ENCODE measurements at places on chromosomes 7 and 10.

DNA sequence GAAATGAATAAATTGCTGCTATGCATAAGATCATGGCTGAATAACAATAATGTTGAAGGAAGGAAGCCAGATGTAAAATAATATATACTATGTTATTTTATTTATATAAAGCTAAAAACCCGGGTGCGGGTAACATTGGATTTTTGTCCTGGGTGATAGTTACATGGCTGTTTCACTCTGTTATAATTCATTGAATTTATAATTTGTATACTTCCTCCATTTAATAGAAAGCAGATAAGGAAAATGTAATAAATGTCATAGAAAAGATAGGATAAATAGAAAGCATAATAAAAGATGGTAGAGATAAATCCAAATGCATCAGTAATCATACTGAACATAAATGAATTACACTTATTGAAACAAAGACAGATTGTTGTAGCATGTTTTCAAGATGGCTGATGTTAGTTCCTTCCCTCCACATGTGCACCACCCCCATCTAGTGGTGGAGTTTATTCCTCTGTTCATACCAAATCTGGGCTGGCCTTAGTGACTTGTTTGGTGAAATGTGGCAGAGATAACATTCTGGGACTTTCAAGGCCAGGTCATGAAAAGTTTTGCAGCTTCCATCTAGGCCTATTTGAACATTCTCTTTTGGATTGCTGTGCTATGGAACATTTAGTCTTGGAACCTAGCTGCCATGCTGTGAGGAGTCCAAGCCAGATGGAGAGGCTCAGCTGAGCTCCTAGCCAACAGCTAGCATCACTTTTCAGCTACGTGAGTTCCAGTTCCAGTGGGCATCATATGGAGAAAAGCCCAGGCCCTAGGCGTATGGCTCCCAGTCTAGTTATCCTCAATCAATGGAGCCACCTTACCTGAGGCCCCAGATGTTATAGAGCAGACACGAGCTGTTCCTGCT is 46.9 kb downstream of the AHCYL2 start:
- DNase-seq = no peak

DNA sequence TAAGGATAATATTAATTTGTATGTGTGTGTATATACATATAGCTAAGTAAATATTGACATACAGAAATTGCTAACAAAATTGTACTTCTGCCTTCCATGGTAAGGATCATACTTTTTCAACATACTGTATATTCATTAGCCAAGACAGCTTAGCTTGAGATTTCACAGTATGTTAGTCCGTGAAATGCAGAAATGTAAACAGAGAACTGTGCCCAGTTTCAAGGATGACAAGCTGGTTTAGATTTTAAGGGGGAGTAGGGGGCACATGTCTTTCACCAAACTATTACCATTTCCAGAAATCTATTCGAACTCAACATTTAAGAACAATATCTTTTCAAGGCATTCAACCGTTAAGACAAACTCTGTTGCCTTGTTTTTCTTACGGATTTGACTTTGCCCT is 182.2 kb downstream of the SORCS1 start:
- DNase-seq = no peak

GRCh38 chr7:15234431-15234830 is 327.4 kb downstream of the AGMO start:
- DNase-seq = no peak

DNA sequence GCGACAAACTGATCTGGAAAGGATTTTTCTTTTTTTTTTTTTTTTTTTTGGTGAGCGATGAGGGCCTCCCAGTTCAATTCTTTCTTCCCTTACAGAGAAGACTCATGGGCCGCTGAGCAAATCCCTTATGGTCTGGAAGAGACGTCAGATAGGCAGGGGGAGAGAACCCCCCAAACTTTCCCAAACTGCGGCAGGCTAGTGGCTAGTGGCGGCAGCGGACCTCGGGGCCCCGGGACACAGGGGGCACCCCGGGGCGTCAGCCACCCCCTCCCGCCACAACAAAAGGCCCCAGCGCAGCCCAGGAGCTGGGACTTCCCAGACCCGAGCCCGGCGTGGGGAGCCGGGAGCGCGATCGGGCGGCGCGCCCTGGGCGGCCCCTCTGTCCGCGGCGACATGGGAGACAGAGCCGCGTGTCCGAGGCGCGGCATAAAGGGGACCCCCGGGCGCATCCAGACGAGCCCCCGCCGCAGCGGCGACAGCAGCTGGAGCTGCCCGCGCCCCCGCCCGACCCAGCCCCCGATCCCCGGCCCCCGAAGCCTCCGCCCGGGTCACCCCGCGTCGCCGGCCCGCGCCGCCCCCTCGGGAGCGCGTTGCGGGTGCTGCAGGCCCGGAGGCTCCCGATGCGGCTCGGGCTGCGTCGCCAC is 755 bp downstream of the FAM171A1 start:
- no peak for DNase-seq

GRCh38 chr10:79425074-79425532 is 20.3 kb downstream of the ZCCHC24 start:
- DNase-seq = no peak

DNA sequence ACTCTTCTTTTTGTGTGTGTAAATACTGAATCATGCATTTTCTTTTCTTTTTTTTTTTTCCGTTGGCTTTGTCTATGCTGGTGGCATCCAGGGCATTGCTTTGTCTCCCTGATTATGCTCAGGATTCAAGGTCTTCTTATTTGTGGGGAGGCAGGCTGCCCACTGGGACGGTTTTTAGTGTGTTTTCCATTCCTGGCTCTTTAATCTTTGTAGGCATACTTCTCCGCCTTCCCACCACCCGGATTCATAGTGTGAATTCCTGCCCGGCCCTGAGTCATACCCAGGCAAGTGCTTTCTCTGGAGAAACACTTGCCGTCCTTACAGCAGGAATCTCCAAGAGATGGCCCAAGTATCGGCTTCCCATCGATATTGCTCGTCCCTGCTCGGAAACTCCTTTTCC is 5.2 kb downstream of the ZNF655 start:
- no peak for DNase-seq

- DNase-seq = no peak
These were observed 84.3 kb upstream of the ADRB1 start for GRCh38 chr10:113959383-113959760.

GRCh38 chr7:156074982-156075615 is 262.8 kb upstream of the SHH start:
- no peak for DNase-seq

DNA sequence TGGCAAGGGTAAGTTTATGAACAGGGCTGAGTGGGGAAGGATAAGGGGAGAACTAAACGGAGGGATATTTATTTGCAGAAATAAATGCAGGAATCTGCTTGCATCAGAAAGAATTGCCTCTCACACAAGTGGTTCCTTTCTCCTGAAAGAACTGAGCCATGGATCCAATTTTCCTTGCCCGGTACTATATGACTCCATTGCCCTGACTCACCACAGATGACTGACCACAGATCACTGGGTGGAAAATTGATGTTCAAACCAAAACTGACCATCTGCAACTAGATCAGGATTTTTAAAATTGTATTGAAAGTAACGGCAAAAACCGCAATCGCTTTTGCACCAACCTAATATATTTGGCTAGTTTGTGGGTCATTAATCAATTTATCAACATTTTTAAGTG is 6.2 kb upstream of the MACC1 start:
- no peak for DNase-seq

DNA sequence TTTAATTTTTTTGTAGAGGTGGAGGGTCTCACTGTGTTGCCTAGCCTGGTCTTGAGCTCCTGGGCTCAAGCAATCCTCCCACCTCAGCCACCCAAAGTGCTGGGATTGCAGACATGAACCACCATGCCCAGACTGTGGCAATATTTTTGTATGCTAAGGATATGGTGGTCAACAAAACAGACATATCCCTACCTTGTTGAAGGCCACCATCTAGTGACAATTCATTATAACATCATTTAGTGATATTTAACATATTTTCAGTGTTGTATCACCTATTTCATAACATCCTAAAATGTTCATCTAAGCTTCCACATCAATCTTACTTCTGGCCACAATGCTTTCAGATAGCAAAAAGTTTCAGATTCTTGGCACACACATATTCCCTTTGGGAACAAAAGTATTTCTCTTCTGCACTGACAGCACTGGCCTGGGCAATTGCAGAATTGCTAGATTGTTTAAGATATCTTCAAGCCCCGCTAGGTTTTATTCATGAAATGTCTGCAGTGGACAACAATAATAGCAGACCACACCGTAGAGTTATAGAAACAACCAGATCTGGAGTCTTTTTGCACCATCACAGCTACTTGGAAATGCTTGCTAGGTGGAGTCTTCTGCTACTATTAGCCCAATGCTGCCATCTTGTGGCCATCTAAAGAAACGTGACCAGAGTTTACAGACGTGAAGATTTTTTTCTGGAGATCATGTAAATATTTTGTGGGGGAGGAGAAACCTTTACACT is 58.4 kb downstream of the DNAJC12 start:
- DNase-seq = peak; percentile 39

- no peak for DNase-seq
These were observed 181.9 kb downstream of the CDCA7L start for GRCh38 chr7:21763818-21764217.

DNA sequence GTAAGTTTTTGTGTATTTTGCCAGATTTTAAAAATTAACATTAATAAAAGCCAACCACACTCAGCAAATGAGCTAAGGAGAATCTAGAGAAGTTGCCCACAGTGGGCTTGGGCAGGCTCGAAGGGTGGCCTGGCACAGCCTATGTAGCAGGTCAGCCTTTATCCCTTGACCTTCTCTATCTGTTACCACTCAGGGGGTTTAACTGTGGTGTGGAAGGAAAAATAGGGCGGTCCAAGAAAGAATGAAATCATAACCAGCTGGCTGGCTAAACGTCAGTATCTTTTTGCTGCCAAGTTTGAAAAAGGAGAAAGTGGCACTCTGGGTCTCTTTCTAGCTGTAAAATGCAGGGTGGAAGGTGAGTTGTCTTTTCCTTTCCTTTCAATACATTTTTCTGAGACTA is 130.3 kb upstream of the ASAH2 start:
- DNase-seq = no peak

- no peak for DNase-seq
These were observed 96.1 kb downstream of the PHTF2 start for GRCh38 chr7:77894574-77895091.

DNA sequence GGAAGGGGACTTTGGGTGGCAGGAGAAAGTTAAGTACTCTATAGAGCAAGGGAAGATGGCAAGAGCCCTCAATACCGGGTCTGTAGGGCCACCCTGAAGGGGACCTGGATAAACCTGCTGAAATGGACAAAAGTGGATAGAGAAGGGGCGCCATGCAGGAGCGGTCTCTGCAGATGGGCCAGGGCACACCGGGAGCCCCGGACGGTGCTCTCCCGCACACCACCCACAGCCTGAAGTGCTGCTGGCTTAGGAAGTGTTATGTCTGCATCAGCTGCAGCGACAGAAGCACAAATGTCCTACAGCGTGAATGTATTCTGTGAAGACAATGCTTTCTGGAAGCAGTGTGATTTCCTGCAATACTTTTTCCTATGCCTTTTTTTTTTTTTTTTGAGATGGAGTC is 37.7 kb downstream of the BRI3 start:
- no peak for DNase-seq

- DNase-seq = no peak
These were observed 5.1 kb upstream of the CYP26A1 start for GRCh38 chr10:93068411-93069244.

DNA sequence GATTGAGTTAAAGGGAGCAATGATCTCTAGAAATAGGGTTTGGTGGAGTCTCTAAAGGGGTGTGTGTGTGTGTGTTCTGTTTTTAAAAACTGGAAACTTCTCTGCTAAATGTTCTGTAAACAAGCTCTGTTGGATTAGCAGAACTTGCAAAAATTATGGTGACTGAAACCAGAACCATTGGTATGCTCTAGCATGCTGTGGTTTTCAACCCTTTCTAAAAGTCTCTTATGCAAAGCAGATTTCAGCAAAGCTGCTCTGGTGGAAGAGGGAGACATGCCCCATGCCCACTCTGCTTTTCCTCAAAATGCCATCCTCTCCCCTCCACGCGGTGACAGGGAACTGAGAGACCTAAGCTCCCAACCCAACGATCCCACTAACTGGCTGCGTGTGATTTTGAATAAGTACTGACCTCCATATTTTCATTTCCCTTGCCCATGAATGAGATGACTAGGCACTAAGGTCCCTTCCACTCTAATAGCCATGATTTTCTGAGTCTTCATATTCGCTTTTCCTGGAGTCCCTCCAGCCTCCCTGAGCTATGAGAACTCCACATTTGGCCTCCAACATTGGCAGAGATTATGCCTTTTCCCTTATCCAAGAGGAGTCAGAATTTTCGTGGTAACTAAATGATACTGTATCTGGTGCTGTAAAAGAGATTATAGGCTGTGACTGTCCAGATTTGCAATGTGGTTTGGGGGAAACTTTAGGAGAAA is 117.3 kb upstream of the PALS2 start:
- DNase-seq = no peak

DNA sequence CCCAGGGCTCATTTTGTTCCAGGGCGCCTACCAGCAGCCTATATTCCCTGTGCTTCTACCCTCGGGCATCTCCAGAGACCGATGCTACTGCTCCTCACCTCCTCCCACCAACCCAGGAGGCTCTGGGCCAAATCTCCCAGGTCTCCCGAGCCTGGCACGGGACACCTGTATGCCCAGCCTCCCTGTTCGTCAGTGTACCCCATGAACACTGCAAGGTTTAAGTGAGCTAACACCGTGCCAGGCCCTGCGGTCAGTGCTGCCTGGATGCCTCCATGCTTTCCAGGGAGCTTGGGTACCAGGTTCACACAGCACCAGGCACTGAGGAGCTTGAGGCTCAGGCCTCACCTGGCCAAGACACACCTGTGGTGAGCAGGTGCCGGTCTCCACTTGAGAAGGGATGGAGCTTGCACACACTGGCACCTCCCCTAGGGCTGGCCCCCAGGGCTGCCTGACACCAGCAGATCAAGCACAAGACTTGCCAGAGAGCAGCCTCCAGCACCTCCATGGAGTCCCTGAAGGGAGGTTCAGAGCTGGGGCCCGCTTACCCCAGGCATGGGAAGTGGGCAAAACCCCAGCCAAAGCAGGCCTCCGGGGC is 80.3 kb downstream of the FAM53B start:
- DNase-seq = no peak

GRCh38 chr10:72008096-72008981 is 44.1 kb downstream of the CHST3 start:
- DNase-seq = no peak

GRCh38 chr7:26653430-26654399 is 210.7 kb downstream of the SKAP2 start:
- no peak for DNase-seq

- no peak for DNase-seq
These were observed 32.1 kb downstream of the JCAD start for GRCh38 chr10:30027057-30028005.

- DNase-seq = no peak
These were observed 920 bp downstream of the PRLHR start for GRCh38 chr10:118594392-118595063.

DNA sequence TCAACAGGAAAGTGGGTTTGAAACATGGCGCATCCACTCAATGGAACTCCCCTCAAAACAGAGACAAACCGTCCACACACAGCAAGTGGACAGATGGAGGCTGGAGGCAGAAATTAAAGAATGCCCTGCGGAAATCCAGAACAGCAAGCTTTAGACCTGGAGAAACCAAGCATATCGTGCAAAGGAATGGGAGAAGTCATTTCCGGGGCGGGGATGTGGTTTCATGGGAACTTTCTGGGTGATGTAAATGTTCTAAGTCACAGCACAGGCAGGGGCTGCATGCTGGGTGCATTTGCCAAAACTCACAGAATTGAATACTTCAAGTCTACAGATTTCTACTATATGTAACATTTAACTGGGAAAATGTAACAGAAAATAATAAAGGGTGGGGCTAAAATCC is 213.0 kb downstream of the PTPRN2 start:
- no peak for DNase-seq

- DNase-seq = no peak
These were observed 118.1 kb downstream of the INPP5A start for GRCh38 chr10:132655735-132656134.
